ENCODE measurements at places on chromosomes 2 and 18.

DNA sequence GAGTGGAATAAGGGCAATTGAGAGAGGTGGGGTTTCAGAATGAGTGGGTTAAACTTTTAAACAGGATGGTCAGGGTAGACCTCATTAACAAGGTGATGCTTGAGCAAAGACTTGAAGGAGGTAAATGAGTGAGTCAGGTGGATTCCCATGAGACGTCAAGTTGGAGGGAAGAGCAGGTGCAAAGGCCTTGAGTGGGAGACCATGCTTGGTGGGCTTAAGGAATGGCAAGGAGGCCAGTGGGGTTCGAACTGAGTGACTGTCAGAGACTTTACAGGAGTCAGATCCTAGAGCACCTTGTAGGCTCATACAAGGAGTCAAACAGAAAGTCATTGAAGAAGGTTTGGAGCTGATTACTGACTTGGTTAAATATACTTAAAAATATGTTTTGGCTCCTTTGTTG is 284.1 kb downstream of the CYRIA start:
- no peak for DNase-seq

DNA sequence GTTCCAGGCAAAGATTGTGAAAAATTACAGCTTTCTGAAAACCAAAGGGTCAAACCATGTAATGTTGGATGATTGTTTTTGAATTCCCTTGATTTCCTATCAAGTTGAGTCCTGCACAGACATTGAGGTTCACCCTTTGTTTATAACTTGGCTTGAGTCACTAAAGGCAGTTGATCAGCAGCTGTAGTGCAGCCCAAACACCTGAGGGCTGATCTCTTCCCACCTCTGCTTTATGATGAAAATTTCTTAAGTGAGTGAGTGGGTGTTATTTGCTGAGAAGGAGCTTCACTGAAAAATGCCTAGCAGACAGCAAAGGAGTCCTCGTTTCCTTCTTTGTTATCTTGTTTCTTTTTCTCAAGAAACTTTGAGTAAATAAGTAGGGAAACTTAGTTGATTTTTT is 31.9 kb upstream of the BMPR2 start:
- no peak for DNase-seq

GRCh38 chr2:237879991-237880560 is 20.7 kb downstream of the RAMP1 start:
- no peak for DNase-seq

GRCh38 chr2:71559828-71560637 is 106.7 kb downstream of the DYSF start:
- no peak for DNase-seq

DNA sequence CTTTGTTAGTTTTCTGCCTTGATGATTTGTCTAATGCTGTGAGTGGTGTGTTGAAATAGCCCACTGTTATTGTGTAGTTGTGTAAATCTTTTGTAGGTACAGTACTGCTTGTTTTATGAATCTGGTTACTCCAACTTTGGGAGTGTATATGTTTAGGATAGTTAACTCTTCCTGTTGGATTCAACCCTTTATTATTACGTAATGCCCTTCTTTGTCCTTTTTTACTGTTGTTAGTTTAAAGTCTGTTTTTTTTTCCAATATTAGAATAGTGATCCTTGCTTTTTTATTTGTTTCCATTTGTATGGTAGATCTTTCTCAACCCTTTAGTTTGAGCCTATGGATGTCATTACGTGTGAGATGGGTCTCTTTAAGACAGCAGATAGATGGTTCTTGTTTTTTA is 261.5 kb upstream of the CDH2 start:
- DNase-seq: no peak

- DNase-seq: no peak
Measured at GRCh38 chr2:12587228-12587627, 129.5 kb upstream of the TRIB2 start.

DNA sequence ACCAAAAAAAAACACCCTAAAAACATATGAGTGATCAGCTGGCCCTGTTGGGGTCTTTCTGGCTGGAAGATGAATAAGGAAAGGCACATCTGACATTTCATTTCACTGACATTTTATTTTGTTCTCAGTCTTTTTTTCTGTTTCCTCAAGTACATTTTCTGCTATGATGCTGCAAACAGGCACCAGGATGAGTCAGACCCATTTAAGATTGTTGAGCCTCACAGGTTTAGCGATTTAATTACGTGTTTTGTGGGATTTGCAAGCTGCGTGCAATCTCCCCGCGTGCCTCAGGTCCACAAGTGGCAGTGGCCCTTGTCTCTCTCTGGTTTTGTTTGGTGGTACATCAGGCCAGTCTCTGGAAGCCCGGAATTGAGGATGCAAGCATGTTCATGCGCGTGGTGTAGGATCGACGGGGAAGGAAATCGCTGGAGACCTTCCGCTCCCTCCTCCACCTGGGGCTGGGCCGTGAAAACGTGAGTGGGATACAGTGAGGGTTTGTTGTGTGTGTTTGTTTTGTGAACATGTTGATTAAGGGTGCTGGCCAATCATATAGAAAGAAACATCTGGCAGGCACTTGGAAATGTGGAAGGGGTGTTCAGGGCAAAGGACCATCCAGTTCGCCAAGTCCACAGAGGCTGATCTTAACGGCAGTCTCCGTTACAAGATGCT is 120.2 kb upstream of the ZNF516 start:
- no peak for DNase-seq

GRCh38 chr2:107306881-107307280 is 420.9 kb upstream of the ST6GAL2 start:
- DNase-seq: no peak

- DNase-seq: no peak
Measured at GRCh38 chr18:23398401-23398800, 54.7 kb upstream of the RIOK3 start.

DNA sequence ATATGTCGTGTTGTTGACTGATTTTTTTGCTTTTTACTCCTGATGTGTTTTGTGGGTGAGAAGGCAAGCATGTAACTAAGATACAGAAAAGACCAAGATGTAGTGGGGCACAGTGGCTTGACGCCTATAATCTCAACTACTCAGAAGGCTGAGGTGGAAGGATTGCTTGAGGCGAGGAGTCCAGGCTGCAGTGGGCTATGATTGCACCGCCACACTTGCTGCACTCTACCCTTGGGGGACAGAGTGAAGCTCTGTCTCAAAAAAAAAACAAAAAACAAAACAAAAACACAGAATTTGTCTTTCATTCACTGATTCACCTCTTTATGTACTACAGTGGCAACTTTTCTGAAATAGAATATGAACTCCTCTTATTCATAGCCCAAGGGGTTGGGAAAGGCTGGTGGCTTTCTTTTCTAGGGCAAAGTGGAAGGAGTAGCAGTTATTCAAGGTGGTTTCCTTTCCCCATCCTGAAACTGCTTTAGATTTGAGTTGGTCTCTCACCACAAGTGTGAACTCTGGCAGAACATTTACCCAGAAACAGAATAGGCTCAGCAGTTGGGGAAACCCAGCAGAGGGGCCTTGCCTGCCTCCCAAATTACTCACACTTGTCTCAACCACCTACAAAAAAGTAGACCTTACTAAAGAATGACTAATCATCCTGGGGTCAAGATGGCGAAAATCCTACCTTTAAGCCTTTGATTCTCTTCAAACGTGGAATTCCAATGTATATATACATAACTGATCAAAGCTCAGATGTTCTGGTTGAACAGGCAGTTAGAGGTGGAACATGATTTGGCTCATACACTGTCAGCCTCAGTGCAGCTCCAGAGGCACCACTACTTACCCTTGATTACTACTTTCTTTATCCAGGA is 6.5 kb downstream of the TANK start:
- DNase-seq: peak; percentile 30

DNA sequence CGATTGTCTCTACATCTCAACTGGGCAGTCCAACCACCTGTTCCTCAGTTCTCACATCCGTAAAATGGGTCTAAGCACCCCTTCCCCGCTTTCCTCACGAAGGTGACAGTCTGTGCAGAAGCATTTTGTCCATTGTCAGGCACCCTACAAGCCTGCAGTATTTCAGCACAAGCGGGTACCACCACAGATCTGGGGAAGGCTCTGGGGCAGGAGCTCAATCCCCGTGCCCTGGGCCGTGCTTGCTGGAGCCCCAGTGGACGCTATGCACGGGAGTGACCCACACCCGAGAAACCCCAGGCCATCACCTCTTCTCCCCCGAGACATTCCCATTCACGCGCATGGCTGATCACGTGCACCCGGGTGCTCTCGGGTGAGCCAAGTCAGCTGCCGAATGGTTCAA is 137.7 kb upstream of the PXDN start:
- no peak for DNase-seq

DNA sequence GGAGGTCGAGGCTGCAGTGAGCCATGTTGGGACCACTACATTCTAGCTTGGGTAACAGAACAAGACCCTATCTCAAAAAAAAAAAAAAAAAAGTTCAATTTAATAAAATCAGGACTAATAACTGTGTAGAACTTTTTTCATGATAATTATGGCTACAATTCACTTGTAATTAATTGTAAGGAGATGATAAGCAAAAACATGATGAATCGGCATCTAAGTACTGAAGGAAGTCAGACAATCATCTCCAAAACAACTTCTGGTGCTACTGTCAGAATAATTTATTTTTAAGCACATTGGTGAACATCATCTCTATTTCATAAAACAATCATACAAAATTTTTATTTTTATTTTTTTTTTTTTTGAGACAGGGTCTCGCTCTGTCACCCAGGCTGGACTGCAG is 9.7 kb upstream of the MTHFD2 start:
- no peak for DNase-seq

GRCh38 chr18:79613186-79613931 is 66.2 kb upstream of the CTDP1 start:
- no peak for DNase-seq

DNA sequence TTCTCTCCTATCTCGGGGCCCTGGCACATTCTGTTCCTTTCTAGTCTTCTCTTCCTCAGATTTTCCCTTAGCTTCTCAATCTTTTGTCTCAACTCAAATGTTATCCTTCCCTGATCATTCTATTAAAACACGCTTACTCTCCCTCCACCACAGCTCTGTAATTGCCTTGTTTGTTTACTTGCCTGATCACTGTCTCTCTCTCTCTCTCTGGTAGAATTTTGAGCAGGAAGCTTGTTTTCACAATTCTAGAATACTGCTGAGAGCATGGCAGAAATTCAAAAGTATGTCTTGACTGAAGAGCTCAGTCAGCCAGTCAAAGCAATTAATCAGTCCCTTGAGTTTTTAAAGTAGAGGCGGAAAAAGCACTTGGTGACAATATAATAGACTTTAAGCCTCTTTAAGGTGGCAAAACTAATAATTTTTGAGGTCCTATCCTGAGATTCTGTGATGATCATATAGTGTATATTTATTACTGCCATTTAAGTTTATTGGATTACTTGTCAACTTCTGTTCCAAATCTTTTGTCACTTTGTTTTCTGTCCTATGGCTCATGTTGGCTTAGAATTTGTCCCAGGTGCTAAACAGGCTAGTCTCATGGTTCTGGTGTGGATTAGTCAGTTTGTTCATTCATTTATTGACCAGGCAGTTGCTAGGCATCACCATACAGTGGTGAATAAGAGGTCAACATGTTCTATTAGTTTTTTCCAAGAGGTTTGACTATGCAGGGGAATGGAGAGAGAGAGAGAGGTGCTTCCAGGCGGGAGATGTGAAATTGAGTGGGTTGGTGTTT is 2.3 kb downstream of the PSMD1 start:
- DNase-seq: no peak

GRCh38 chr2:138030459-138030858 is 66.2 kb downstream of the HNMT start:
- DNase-seq: no peak

DNA sequence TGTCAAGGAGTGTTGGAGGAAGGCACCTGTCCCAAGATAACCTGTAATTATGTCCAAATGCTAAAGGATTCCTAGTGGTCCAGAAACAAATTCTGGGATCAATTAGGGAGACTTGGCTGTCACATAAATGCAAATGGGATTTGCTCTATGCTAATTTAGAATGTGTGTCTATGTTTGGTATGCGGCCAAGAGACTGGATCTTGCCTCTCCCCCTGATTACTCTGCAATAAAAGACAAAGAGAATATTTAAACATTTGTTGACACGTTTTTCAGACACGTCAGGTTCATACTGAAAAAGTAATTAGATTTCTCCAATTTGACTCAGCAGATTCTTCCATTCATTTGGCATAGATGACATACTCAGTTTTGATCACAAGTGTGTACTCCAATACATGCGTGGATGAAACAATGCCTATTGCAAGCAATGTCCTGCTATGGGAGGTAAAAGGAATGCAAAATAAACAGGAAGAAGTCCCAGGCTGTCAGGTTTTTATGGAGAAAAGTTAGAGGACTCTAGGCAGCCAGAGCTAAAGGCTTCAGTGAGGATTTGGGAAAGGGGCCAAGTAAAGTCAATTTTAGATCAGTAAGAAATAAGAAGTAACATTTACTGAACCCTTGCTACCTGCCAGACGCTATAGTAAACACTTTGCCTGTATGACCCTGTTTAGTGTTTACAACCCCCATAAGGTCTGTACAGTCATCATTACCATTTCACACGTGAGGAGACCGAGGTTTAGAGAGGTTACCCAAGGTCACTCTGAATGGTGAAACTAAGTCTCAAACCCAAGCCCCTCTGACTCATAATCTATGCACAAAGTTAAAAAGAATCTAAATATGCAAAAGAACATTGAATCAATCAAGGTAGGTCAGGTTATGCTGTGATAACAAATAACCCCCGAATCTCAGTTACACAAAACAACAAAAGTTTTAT is 7.8 kb downstream of the ANTXR1 start:
- no peak for DNase-seq

GRCh38 chr2:43707255-43708015 is 31.2 kb upstream of the C1GALT1C1L start:
- DNase-seq: no peak

- DNase-seq: no peak
Measured at GRCh38 chr2:75055820-75056675, 97.6 kb downstream of the POLE4 start.

GRCh38 chr18:48569139-48569914 is 30.5 kb downstream of the CTIF start:
- no peak for DNase-seq

DNA sequence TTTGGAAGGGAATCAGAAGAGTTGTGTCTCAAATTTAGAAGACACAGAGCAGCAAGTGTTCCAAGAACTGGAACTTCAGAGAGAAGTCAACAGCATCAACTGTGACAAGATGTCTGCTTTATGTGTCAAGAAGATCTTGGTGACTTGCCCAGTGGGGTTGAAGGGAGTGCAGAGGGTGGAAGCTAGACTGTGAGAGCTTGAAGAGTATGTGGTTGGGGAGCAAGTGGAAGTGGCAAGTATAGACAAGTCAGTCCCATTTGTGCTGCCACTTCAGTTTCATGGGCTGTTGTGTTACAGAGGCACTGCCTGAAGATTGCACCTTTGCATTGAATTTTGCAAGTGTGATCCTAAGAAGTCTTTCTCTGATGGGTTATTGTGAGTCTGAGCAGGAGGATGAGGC is 68.7 kb upstream of the MC2R start:
- DNase-seq: no peak

DNA sequence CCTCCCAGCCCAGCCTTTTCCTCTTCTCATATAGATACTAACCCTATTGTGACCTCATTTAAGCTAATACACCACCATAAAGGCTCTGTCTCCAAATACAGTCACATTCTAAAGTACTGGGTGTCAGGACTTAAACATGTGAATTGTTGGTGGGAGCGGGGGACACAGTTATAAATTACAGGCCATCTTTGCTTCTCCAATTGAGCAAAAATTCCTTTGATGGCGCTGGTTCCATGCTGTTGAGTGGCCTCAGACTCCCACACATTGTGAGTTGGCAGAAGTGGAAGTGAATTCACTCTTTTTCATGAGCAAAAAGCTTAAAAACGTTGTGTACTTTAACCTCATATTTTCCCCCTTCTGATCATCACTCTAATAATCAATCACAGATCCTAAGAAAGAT is 46.0 kb downstream of the GBX2 start:
- no peak for DNase-seq

All from CD4-positive, alpha-beta T cell treated with Interleukin-6 for 4 hours (primary cell).